ENCODE measurements at places on chromosomes 6 and 20. TPM values are rescaled to one million over a fixed set of nuclear protein-coding genes. Genes with fewer than 3 reads are reported as not detected.

DNA sequence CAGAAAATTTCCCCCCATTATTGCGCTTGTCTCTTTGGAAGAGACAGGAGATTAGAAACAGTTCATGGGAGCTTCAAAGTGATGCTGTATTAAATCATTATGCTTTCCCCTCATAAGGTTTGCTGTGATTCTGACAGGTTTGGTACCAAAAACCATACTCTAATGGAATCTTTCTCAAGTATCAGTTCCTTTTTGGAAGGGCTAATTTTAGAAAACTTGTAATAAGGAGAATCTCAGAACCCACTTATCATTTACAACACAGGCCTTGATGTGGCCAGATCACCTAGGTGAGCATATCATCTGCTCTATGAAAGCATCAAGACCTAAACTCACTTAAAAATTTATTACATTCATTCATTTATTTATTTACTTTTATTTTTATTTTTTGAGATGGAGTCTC, 51.2 kb downstream of the TP53INP2 start:
- DNase-seq = no peak

GRCh38 chr20:19628570-19629134, 129.4 kb upstream of the RIN2 start:
- peak; percentile 24 for DNase-seq

GRCh38 chr6:16769131-16769985, 8.1 kb upstream of the ATXN1 start:
- DNase-seq = peak; percentile 93

- DNase-seq = no peak
Measured at GRCh38 chr6:100134703-100135102, 140.7 kb upstream of the MCHR2 start.

ARFGEF3 gene
- 0.04 TPM for total RNA-seq

RAMACL gene
- total RNA-seq = 0.17 TPM

Measured in foreskin keratinocyte (primary cell).